Left renal cortex interstitium (tissue), 4 donors: ENCODE measurements at places on chromosomes 7 and 10.

- no peak for DNase-seq
These were observed 124.7 kb downstream of the PTPN20 start for GRCh38 chr10:47035819-47036337.

GRCh38 chr10:16436367-16436757 lies 448 bp upstream of the PTER start:
- DNase-seq = peak; percentile 15

DNA sequence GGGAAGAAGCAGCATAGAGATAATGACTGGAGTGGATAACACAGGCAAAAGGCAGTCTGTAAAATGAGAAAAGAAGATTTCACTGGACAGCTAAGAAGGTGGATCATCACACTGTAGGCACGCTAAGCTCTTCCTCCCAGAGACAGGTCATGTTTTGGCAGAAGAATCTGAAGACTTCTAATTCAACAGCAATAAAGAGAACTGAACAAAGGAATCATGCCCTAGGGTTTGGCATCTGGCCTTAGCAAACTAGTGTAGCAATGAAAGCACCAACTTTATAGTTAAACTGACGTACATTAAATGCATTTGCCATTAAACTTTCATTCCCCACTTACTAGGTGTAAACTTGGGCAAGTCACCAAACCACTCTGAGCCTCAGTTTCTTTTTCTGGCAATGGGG lies 84.4 kb upstream of the SEM1 start:
- DNase-seq = no peak

- peak; percentile 62 for DNase-seq
These were observed 299.6 kb upstream of the NFE2L3 start for GRCh38 chr7:25852211-25852938.

GRCh38 chr10:128109707-128110106 lies 16.5 kb downstream of the MKI67 start:
- DNase-seq = no peak
